ENCODE measurements at places on chromosomes 16 and 17.

GRCh38 chr17:20702692-20703091, 123.2 kb downstream of the CDRT15L2 start:
- no peak for DNase-seq

- no peak for DNase-seq
Observed at GRCh38 chr17:62670202-62670821, 42.8 kb downstream of the MRC2 start.

GRCh38 chr16:2159175-2159838, 3.7 kb downstream of the TRAF7 start:
- DNase-seq = no peak

DNA sequence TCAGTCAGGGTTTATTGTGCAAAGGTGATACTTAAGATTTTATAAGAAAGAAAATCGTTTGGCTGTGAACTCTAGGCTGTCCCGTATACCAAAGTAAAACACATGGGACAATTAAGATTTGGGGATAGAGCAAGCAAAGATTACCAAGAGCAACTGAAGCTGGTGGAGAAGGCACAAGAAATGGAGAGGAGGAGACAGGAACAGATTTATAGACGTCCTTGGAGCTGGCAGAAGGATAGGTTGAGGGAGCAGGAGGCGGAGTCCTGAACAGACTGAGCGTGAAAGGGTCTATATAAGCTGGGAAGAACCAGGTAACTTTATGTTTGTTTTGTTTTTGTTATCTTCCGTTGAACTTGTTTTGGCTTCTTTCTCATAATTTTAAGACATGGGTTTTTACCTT, 3.8 kb downstream of the TNRC6C start:
- DNase-seq = no peak

- DNase-seq = no peak
Observed at GRCh38 chr16:66979011-66979717, 9.2 kb upstream of the CES4A start.

GRCh38 chr16:66849021-66849420, 4.8 kb downstream of the CA7 start:
- no peak for DNase-seq

DNA sequence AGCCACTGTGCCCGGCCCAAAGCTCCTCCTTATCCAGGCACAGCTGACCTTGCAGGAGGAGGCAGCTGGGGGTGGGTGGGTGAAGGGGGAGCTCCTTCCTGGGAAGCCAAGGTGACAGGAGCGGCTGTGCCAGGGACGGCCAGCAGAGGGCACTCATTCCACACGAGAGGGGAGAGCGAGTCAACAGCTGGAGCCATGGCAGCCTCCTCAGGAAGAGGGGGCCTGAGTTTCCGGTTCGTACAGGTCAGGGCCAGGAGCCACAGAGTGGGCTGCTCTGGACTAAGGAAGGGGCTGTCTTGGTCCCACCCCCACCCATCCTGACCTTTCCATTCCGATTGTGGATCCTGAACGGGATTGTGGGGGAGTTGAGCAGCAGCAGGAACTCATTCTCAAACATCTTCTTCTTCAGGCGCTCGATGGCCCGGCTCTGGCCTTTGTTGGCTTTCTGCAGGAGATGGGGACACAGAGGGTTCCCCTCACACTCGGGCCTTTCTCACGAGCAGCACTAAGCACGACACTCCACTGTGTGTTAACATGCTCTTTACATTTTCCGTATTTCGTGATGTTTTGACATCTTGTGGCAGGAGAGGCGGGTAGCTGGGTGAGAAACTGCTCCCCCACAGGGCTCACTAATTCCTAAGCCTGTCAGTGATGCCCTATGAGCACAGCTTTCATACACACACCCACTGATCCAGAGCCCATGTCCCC, 61.6 kb downstream of the TIMM22 start:
- peak; percentile 9 for DNase-seq

GRCh38 chr16:85133290-85133599, 21.0 kb upstream of the CIBAR2 start:
- no peak for DNase-seq

DNA sequence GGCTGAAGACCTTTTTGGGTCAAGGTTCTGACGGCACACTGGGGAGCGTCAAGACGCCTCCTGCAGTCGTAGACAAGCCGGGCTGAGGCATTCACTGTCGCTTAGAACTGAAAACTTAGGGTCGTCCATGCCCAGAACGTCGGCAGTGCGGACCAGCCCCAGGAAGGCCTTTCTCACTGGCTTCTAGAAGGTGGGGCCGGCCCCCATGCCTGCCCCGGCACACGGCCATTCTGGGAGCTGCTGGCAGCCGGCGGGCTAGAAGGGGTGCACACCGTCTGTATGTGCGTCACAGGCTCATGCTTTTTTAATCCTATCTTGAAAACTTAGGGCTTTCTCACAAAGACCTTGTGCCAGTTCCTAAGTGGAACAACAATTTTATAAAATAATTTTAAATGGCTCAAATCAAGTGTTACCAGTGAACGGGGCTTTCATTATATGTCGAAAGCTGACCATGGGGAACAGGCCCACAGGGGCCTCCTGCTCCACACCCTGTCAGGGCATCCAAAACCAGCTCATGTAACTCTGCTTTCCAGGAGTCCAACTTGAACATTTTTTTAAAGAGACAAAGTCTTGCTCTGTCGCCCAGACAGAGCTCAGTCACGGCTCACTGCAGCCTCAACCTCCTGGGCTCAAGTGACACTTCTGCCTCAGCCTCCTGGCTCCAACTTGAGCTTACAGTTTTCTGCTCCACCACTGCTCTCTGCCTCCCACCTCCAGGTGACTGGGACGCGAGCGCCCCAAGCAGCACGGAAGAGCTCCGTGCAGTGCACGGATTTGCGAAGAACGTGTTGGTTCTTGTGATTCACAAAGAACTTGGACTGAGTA, 111.2 kb downstream of the ANKRD11 start:
- DNase-seq = no peak

DNA sequence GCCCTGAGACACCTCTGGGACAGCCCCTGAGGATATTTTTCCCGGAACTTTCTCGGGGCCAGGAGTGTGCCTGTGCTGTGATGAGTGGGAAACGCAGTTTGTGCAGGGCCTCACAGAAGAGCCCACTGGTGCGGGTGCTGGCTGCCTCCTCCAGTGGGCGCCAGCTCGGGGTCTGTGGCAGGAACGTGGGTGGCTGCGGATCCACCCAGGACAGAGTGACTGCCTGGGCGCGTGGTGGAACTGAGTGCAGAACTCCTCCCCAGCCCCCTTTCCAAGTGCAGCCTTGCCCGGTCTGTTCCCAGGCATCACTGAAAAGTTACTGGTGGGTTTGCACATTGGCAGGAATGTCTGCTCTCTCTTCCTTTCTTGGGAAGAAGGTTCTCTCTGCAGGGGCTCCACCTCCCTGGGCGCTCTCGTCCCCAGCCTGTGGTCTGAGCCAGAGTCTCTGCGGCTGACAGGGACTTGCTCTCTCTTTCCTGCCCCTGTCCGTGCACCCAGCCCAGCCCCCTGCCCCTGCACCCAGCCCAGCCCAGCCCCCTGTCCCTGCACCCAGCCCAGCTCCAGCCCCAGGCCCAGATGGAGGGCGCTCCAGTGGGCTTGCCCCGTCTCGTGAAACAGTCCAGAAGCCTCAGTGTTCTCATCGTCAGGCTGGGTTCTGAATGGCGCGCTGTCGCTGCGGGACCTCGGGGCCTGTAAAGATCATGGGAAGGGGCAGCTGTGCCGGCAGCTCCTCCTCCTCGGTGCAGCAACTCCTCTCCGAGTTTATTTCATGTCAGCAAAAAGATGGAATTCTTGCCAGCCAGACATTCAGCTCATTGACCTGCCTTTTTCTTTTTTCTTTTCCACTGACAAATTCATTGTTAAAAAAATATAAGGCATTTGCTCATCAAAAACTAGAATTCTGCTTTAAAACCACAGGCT, 117.5 kb downstream of the BANP start:
- DNase-seq = no peak

GRCh38 chr17:36019423-36019822, 1.7 kb upstream of the CCL23 start:
- DNase-seq = no peak

GRCh38 chr17:32007463-32008298, 498 bp downstream of the LRRC37B start:
- DNase-seq = peak; percentile 25

- DNase-seq = peak; percentile 43
Observed at GRCh38 chr16:678858-679813, 1.1 kb upstream of the STUB1 start.

- no peak for DNase-seq
Observed at GRCh38 chr16:83842756-83843507, 35.2 kb downstream of the HSBP1 start.

- no peak for DNase-seq
Observed at GRCh38 chr16:54194334-54194743, 92.2 kb downstream of the IRX3 start.

DNA sequence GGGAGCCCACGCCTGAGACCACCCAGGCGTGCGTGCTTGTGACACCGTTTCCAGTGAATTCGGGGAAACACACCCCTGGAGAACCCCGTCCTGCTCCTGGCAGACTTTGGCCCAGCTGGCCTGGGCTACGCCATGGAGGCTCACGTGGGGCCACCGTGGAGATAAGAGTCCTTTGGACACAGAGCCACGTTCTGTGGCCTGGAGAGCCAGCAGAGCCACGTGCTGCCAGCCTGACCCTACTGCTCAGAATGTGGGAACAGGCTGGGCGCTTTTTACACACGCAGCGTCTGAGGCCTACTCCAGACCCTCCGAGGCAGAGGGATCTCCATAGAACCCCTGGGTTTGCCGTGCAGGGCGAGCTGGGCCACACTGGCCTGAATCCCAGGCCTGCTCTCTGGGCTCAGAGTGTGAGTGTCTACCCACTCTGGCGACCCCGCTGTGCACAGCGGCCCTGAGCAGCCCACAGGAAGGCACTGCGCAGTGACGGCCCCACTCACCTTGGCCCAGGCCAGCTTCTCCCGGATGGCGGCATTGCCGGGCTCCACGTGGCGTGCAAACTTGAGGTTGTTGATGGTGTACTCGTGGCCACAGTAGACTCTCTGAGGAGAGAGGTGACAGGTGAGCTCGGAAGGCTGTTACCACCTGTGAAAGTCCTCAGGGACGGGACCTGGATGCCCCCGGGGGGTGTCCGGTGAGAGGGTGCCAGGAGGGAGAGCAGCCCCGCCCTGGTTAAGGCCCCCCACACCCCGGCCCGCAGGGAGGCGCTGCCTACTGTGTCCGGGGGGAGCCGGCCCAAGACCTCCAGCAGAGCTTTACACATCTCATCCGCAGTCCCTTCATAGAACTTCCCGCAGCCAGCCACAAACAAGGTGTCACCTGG, 10.0 kb downstream of the HAGH start:
- DNase-seq = no peak

- no peak for DNase-seq
Observed at GRCh38 chr16:73848993-73849392, 447.6 kb upstream of the PSMD7 start.

- DNase-seq = no peak
Observed at GRCh38 chr17:76461765-76462555, 5.4 kb upstream of the AANAT start.

- DNase-seq = no peak
Observed at GRCh38 chr16:87345726-87346424, 28.7 kb upstream of the C16orf95 start.

- no peak for DNase-seq
Observed at GRCh38 chr16:88988980-88989811, 12.2 kb upstream of the CBFA2T3 start.

- no peak for DNase-seq
Observed at GRCh38 chr17:42174126-42174783, 6.7 kb downstream of the KCNH4 start.

DNA sequence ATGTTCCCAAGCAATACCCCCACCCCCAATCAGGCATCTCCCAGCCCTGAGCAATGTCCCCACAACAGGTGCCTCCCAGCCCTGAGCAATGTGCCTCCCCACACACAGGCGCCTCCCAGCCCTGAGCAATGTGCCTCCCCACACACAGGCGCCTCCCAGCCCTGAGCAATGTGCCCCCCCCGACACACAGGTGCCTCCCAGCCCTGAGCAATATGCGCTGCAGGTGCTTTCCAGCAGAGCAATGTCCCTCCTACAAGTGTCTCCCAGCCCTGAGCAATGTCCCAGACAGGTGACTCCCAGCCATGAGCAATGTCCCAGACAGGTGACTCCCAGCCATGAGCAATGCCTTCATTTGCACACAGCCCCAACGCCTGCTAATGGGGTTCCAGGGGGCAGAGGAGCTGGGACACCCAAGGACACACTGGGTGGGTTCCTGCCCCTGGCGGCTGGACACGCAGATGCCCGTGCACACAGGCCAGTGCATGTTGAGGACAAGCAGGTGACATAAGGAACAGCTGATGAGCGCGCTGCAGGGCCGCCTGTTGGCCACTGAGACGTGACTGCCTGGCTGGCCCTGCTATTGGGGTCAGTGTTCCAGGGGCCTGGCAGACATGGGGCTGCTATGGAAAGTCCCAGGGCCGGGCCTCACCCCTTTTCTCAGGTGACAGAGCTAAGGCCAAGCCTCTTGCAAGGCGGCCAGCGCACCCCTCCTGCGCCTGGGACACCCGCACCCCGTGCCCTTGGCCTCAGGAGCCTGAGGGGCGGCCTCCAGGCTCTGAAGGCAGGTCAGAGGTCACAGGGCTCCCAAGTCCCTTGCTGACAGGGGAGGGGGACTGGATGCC, 26.9 kb upstream of the PABPN1L start:
- DNase-seq = no peak

DNA sequence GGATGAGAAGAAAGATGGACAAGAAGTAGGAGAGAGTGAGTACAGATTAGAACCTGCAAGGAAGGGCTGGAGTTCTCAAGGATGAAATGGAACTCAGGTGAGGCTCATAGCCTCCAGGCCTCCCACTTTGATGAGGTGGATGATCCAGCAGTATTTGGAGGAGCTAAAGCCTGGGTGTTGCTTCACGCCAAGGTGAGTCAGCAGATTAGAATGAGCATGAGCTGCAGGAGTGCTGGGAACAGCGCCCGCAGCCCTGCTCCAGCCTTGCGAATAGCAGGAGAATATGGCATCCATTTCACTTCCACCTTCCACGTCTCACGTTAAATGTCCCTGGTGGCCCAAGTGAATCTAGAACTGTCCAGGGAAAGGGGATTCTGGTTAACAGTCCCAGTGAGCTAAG, 94.4 kb upstream of the CPHXL start:
- DNase-seq = no peak

DNA sequence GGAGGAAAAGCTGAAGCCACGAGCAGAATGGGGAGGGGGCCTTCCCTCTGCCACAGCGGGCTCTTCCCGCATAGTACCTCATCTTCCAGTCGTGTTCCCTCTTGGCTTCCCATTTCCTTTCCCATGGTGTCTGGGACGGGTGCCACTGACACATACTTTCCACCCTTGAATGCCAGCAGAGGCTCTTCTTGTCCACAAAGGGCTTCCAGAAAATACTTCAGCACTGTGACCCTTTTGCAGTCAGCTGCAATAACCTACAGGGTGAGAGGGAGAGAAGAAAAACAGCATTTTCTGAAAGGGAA, 30.7 kb downstream of the HIC1 start:
- no peak for DNase-seq

All from stimulated activated CD4-positive, alpha-beta T cell treated with anti-CD3 and anti-CD28 coated beads, Interleukin-4, amount 100 ng/mL, for 4 hours (primary cell).